Activated T-cell treated with anti-CD3 and anti-CD28 coated beads, Interleukin-2, amount 50 U/mL, for 72 hours (primary cell): ENCODE measurements at places on chromosomes 2 and 18. TPM values are rescaled to one million over a fixed set of nuclear protein-coding genes. Genes with fewer than 3 reads are reported as not detected.

Gene ATP6V1C2
- total RNA-seq: not detected

Gene IL36RN
- not detected for total RNA-seq

Gene LHCGR
- total RNA-seq: not detected

Gene RAB11FIP5
- total RNA-seq: 9.8 TPM

Gene MAPRE2
- 53.4 TPM for total RNA-seq

Gene TTR
- not detected for total RNA-seq

Gene SERPINB10
- total RNA-seq: 2.8 TPM

Gene DSG1
- total RNA-seq: not detected

DNA sequence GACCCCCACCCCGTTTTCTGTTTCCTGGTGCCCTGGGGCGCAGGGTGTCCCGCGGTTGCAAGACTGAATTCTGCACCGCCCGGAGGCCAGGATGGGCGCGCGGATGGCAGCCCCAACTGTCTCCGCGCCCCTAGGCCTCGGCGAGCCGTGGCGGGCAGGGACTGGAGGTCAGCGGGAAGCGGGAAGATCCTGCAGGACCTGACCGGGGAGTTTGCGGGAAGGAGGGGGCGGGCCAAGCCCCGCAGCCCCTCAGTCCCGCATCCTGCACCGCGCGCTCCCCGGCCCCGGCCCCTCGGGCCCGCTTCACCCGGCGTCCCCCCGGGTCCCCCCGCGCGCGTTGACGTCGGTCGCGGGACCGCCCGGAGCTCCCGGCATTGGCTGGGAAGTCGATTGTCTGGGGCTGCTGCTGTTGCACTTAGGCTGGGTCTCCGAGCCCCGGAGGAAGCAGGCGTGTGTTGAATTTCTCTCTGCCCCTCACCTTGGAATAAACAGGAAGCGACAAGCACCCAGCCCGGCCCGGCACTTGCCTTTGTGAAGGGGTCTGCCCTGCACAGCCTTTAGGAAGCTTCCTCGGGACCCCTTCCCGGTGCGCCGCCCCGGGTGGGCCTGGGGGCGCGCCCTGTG, at the start of gene LDLRAD4:
TSS of gene LDLRAD4 (plus strand) at position 393 of the 624 bp plus-strand sequence.
- DNase-seq: peak; percentile 58

- peak; percentile 1 for DNase-seq
These were observed 941.1 kb upstream of the FANCL start for GRCh38 chr2:59182249-59182648.

DNA sequence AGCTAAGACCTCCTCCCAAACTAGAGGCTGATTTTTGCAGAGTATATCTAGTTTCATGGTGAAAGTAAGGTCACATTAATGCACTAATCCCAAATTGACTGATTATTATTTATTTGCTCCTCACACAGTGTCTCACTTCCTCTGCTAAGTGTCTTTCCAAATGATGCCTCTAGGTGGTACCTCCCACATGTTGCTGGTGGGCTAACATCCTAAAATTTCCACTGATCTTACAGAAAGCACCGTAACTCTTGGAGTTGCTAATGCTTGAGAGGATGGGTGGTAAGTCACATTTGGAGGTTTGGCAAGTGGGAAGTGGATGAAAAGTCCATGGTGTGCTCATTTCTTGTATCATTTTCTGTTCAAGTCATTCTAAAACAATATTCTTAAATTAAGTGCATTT, 428.7 kb upstream of the GYPC start:
- DNase-seq: no peak

GRCh38 chr2:8786463-8786862, 51.0 kb downstream of the KIDINS220 start:
- DNase-seq: no peak

DNA sequence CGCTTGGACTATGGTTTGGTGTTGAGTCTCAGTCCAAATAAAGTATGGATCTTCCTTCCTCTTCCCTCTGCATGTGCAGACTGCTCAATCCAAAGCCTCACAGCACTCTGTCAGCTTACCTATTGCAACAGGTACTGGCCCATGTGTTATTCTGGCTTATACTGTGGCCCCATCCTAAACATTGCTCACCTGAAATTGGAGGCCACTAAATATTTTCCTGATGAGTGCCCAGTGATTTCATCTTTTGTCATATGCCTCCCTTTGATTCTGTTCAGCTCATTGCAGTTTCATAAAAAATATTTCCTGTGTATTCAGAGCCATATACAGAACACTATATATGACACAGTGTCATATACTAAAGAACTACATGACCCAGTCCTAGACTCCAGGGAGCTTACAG, 86.3 kb upstream of the FAM136A start:
- DNase-seq: no peak

DNA sequence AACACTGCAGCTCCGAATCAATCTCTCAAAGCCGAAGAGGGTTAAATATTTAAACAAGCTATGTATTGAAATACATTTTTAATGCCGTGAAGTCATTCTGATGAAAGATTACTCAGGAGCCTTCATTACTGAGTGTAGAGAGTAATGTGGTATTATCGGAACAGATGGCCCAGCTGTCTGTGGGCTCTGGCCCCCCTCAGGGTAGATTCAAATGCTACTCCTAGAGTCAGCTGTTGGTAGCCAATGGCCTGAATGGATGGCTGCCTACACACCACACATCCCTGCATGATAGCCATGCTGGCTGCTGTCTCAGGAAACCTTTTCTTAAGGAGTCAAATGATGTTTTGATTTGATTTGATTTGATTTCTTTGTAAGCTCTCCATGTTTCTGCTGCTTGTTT, 732.3 kb upstream of the CELF4 start:
- DNase-seq: no peak

GRCh38 chr18:3008541-3008940, 4.4 kb downstream of the LPIN2 start:
- no peak for DNase-seq

DNA sequence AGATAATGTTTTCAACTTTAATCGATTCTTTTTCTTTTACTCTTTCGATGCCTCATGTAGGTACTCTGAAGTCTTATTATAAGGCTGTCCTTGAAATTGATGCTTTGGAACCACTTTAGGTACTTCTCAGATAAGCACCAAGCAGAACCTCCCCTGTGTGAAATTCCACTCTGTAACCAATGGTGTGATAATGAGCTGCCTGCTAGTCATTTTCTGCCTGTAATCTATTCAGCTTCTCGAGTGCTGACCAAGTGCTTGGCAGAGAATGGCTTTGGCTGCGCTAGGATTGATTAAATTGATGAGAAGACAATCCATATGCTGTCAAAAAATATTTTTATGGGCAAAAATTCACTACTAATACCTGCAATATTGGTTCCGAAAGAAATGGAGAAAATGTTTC, 132.1 kb upstream of the STON1 start:
- no peak for DNase-seq

DNA sequence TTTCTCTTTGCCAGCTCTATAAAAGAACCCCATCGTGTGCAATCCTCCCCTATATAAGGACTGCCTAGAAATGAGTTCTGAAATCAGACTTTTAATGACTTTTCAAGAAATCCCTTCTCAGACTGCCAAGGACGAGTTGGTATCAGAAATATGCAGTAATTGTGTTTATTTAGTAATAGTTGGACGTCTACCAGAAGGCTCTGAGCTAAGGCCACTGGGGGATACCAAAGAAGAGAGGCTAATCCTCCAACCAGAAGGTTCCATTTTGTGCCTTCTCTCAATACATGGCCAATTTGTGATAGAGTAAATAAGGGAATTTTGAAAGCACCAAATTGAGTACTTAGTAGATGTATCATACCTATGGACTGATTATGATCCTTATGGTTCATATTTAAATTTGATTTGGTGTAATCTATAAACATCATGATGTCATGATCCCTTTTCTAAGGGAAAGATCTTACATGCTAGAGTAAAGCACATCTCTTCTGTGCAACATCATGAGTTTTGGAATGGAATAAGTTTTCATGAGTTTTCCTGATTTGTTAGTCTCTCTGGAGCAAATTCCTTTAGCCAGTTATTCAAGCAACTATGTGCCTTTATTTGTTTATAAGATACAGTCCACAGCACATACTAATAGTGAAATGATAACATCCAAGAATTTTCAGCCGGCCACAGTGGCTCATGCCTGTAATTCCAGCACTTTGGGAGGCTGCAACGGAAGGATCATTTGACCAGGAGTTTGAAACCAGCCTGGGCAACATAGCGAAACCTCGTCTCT, 82.2 kb upstream of the LTBP1 start:
- no peak for DNase-seq

GRCh38 chr2:25543-25942, 20.8 kb downstream of the FAM110C start:
- no peak for DNase-seq

DNA sequence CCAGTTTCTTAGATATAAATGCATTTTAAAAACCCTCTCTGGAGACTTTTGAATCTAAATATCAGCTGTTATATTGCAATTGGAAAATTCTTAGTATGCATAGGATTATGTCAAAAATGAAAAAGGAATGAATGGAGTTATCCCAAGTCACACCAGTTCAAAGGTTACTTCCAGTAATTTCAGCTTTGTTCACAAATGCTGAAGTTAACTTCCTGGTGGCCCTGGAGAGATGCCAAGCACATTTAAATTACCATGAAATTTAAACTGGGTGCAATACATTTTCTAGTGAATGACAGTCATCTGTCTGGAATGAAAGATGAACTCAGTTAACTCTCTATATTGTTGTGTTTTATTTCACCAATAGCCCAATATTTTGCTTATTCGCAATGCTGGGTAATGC, 753.9 kb downstream of the SUCLG1 start:
- DNase-seq: no peak

DNA sequence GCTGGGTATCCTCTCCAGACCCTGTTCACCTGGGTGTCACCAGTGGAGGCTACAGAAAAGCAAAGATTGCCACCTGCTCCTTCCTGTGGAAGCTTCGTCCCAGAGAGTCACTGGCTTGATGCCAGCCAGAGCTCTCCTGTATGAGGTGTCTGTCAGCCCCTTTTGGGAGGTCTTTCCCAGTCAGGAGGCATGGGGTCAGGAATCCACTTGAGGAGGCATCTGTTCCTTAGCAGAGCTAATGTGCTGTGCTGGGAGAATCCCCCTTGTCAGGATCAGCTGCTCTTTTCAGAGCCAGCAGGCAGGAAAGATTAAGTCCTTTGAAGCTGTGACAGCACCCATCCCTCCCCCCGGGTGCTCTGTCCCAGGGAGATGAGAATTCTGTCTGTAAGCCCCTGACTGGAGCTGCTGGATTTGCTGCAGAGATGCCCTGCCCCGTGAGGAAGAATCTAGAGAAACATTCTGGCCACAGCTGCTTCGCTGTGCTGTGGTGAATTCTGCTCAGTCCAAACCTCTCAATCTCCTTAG, 121.8 kb downstream of the GPR39 start:
- DNase-seq: no peak

DNA sequence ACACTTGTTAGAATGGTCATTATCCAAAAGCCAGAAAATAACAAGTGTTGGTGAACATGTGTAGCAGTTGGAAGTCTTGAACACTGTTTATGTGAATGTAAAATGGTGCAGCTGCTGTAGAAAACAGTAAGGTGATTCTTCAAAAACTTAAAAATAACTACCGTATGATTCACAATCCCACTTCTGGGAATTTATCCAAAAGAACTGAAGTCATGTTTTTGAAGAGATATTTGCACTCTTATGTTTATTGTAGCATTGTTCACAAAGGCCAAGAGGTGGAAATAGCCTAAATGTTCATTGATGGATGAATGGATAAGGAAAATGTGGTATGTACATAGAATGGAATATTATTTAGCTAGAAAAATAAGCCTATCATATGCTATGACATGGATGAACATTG, 6.3 kb upstream of the SPP2 start:
- DNase-seq: no peak

DNA sequence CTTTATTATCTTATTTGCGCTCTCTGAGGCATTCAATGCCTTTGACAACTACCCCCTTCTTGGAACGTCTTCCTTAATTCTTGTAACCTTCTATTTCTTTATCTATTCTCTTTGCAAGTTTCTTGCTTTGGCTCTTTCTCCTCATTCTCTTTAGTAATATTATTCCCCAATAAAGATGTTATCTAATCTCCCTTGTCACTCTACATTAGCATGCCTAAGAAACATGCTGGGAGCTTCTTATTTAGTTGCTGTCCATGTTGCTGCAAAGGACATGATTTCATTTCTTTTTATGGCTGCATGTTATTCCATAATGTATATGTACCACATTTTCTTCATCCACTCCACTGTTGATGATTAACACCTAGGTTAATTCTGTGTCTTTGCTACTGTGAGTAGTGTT, 113.7 kb downstream of the RDH14 start:
- no peak for DNase-seq

- no peak for DNase-seq
These were observed 24.9 kb downstream of the CERS6 start for GRCh38 chr2:168480825-168481585.

DNA sequence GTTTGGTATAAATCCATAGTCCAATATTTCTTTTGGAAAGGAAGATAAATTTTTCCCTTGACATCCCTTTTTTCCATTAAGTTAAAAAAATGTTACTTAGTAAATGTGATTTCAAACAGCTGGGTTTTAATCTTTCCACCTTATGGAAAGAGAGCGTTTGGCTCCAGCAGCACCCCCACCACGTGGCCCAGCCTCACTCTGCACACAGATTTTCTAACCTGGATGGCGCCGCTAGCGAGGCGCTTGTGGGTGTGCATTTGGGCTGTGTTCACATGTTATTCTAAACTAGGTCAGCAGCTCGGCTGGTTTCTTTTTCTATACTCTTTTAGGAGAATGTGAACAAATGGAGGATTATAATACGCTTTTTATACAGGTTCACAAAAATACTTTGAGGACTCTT, 218.0 kb downstream of the LDLRAD4 start:
- DNase-seq: no peak

DNA sequence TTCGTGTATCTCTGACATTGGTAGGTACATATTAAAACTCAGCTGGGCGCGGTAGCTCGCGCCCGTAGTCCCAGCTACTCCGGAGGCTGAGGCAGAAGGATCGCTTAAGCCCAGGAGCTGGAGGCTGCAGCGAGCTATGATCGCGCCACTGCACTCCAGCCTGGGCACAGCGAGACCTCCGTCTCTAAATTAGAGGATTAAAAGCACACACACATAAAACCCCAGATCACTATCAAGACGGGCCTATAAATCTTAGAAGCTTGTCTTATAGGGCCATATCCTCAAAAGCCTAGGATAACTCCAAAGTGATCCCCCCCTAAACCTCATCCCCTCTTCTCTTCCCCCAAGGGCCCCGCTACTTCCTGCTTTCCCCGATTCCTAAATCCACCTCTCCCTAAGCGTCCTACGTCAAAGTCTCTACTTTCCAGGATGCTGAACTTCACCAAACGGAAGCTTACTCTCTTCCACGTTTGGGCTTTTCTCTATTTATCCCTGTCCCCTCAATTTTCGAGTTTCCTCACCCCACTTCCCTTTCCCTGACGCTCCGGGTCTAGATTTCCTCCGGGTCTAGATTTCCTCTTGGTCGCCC, 707 bp downstream of the KRCC1 start:
- DNase-seq: peak; percentile 9

GRCh38 chr2:185668710-185669109, 69.9 kb upstream of the FSIP2 start:
- DNase-seq: no peak

- DNase-seq: no peak
These were observed 1.6 kb downstream of the COQ10B start for GRCh38 chr2:197454923-197455322.

DNA sequence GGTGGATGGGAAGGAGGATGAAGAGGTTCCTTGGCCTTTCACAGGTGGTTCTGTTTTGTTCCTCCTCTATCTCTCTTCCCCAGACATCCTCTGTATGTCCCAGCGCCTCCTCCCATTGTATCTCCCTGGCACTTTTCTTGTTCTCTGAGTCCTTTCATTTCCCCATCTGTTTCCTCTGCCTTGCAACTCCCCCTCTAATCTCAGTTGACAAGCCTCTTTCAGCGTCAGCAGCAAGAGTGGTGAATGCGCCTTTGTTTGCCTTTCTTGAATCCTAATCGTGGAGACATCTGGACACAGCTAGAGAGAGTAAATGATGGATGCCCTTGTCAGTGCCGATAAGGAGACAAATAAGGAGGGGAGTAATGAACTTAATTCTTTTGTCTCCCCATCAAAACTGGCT, 167.0 kb downstream of the NDUFA10 start:
- no peak for DNase-seq
